ENCODE measurements at places on chromosomes 13 and 19.

- DNase-seq = no peak
These were observed 137.3 kb upstream of the SERP2 start for GRCh38 chr13:44236370-44236769.

GRCh38 chr13:27482983-27483382 is 32.6 kb upstream of the MTIF3 start:
- no peak for DNase-seq

DNA sequence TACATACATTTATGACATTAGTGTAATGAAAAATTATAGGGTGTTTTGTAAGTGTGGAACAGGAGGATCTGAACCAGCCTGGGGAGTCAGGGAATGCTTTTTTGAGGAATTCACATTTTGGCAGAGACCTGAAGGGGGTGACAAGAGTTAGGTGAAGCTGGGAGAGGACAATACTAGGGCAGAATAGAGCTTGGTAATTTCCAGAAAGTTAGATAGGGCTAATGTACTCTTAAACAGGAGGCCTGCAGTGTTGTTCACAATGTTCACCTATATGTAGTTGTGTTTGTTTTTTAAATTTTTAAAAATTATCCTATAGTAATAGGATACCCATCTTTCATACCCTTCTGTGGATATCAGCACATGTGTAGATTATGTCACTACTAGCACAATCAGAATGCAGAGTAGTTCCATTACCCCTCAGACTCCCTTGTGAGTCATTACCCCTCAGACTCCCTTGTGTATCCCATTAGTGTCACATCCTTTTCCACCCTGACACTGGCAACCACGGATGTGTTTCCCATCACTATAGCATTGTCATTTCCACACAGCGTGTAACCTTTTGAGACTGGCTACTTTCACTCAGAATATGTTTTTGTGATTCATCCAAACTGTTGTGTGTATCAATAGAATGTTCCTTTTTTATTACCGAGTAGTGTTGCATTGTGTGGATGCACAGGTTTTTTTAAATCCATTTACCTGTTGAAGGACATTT is 43.1 kb downstream of the PCCA start:
- DNase-seq = no peak

GRCh38 chr19:5335593-5335992 is 5.0 kb downstream of the PTPRS start:
- DNase-seq = no peak

GRCh38 chr19:18710186-18710585 is 26.7 kb downstream of the CRTC1 start:
- no peak for DNase-seq

- no peak for DNase-seq
These were observed 10.4 kb upstream of the TYK2 start for GRCh38 chr19:10390652-10391286.

DNA sequence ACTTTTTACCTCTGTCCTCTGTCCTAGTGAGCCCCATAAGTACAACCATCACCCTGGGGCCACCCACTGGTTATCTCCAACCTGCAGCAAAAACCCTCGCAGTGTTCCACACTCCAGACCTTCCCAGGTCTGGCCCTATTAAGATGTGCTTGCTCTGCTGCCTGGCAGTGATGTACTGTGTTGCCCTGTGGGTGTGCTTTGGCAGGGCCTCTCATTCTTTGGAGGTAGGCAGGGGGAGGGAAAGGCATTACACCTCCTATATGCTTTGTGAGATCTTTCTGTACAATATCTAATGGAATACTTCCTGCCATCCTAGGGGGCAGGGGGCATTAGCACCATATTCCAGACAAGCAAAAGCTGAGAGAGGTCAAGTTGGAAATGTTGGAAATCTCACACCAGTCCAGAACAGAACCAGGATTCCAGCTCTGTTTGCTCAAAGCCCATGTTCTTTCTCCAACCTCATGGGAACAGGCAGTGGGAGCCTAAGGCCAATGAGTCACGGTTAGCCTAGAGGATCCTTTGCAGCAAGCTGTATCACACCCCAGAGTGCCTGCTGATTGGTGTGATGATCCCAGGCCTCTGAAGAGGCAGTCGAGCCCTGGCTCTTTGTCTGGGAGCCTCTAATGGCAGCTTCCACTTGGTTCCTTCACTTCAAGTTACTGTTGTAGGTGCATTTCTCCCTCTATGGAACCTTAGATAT is 59.7 kb upstream of the UBL3 start:
- DNase-seq = no peak

DNA sequence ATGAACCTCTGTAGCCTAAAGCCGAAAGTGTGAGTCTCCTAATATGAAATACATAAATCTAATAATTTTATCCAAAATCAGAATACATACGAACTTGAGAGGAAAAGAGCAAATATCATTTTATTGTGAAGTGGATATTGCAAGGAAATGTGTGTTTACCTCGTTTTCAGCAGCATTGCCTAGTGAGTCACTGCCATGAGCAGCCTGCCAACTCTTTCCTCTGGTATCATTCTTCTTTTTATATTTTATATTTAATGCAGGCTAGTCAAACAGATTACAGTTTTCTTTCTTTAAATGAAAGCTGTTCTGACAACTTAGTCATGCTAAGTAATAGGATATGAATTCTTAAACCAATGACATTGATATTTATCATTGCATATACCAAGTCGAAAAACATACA is 44.2 kb downstream of the EDNRB start:
- no peak for DNase-seq

- DNase-seq = no peak
These were observed 116.3 kb upstream of the SLC7A1 start for GRCh38 chr13:29711776-29712175.

DNA sequence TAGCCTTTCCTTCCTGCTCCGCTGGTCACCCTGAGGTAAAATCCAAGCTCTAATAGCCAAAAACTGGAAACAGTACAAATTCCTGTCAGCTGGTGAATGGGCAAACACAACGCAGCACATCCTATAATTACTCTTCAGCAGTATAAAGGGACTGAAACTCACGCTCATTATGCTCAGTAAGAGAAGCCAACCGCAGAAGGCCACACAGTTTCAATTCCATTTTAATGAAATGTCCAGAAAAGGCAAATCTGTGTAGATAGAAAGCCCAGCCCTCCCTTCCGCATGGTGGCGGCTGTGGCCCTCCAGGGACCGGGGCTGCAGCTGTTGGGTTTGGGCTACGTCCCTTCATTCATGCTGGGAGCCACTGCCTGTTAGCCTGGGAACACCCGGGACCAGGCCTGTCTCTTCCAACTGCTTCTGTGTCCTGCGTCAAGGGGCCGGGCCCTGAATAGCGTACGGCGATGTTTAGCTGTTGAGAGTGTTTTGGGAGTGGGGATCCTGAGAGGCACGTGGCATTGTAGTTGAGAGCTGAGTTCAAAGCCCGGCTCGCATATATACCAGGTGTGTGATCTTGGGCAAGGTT is 23.5 kb downstream of the NKPD1 start:
- no peak for DNase-seq

GRCh38 chr13:100837631-100838030 is 163.0 kb upstream of the TMTC4 start:
- DNase-seq = no peak

GRCh38 chr19:8640402-8641004 is 10.1 kb downstream of the NFILZ start:
- DNase-seq = no peak

- DNase-seq = no peak
These were observed 3.8 kb downstream of the APC2 start for GRCh38 chr19:1453525-1454364.

DNA sequence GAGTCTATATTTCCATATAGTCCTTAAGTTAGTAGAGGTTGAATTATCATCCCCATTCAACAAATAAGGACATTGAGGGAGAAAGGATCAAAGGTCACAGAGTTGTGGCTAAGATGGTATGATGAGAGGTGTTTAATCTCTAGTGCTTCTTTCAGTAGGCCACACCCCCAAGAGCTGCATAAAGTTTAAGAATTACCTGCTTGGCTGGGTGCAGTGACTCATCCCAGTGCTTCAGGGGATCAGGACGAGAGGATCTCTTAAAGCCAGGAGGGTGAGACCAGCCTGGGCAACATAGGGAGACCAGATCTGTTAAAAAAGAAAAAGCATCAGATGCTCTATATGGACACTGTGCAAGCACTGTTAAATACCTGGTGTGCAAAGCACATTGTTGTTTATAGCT is 560.0 kb upstream of the KLHL1 start:
- no peak for DNase-seq

- DNase-seq = no peak
These were observed 75.0 kb downstream of the RASA3 start for GRCh38 chr13:114057166-114058050.

DNA sequence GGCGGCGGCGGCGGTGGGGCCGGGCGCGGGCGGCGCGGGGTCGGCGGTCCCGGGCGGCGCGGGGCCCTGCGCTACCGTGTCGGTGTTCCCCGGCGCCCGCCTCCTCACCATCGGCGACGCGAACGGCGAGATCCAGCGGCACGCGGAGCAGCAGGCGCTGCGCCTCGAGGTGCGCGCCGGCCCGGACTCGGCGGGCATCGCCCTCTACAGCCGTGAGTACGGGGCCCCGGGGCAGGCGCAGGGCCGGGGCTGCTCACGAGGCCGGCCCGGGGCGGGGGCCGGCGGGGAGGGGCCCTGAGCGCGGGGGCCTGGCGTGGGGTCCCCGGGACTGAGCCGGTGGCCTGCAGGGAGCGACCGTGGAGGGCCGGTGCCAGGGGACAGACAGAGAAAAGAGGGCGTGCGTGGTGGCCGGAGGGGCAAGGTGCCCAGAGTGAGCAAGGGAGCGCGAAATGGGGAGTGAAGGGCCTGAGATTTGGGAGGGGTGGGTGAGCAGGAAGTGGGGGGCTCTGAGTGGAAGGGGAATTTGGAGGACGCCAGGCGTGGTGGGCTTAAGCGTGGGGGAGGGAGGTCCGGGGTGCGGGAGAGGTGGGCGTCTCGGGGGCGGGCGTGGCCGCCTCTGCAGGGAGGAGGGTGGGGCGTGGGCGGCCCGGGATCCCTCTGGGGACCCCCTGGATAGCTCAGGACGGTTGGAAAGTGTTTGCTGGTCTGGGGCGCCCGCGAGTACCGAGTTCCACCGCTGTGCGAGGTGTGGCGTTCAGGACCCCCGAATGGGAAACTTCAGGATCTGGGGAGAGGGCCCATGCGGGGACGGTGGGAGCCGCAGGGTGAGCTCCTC is 575 bp downstream of the CARM1 start:
- DNase-seq = peak; percentile 57

DNA sequence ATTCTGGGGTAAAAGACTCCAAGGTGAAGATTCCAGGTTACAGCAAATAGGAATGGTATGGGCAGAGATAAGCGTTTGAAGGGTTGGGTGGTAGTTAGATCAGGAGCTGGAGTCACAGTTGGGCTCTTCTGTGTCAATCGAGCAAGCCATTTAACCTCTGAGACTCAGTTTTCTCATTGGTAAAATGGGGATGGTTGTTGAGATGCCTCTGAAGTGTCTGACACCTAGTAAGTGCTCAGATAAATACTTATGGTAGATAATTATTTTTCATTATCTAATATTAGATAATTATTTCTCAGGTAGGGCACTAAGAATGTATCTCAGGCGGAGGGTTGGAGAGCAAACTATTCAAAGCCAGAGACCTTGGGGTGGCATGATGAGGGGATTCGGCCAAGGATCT is 7.8 kb downstream of the LTBP4 start:
- DNase-seq = no peak

DNA sequence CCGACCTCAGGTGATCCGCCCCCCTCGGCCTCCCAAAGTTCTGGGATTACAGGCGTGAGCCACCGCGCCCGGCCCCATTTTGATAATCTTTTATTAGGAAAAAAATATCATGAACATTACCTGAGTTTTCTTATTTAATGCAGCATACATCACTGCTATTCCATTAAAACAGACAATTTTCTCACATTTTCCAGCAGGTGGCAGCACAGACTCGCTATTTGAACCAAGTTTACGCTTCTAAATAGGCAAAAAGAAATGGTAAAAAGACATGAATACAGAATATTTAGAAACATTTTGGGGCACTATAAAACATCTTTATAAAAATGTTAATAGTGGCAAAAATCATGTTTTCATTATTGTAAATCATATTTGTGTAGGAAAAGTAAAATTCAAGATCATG is 903.1 kb downstream of the SLITRK6 start:
- no peak for DNase-seq

- DNase-seq = no peak
These were observed 5.8 kb downstream of the PPFIA3 start for GRCh38 chr19:49125025-49125731.

DNA sequence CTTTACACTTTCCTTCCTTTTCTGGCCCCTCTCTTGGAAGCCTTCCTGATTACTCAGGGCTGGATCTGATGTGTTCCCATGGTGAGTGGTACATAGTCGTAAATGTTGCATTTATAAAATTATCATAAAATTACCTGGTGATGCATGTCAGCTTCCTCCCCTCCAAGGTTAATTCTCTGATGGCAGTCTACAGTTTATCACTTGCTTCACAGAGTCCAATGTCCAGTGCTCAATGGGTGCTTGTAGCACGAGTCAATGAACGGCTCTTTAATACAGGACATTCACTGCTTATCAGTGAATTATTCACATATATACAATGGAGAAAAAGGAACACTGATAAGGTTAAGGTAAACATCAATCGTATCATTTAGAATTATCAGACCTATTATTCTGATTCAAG is 27.0 kb upstream of the OXGR1 start:
- no peak for DNase-seq

GRCh38 chr13:63198071-63198470 is 1782.4 kb upstream of the PCDH20 start:
- no peak for DNase-seq

GRCh38 chr13:78875792-78876580 is 217.0 kb upstream of the OBI1 start:
- DNase-seq = no peak

GRCh38 chr13:25733001-25733491 is 318.8 kb downstream of the SHISA2 start:
- DNase-seq = no peak
